IPS DF 6.9 (cell line): ENCODE measurements at places on chromosomes 16 and 17.

- DNase-seq: no peak
These were observed 242.4 kb downstream of the C16orf95 start for GRCh38 chr16:87074641-87075318.

DNA sequence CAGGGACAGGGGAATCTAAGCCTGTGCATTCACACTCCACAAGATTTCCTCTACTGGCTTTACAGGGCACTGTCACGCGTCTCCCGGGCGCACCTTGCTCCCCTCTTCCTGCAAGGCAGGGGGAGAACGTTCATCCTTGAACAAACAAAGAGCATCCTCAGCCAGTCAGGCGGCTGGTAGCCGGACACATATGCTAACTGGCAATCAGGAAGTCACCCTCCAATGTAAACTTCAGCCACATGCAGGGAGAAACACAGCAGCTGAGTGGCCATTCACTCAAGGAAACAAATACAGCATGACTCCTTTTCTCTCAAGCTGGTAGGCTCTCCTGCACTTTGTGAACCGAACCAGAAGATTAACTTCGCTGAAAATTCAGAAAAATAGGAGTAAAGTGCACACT, 10.8 kb upstream of the HSBP1 start:
- no peak for DNase-seq

DNA sequence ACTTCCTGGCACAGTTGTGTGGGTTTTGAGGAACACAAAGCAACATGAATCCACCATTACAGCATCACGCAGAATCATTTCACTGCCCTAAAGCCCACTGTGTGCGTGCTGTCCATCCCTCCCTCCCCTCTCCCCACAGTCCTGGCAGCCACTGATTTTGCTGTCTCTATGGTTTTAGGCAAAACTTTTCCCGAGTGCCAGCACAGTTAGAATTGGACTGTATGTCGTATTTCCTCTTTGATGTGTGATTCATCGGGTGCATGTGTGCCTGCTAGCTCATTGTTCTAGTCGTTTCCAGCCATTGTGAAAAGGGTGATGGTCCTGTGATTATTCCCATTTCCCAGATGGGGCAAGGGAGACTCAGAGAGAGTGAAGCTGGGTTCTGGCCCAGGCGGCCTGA, 12.7 kb downstream of the KLHL36 start:
- no peak for DNase-seq

DNA sequence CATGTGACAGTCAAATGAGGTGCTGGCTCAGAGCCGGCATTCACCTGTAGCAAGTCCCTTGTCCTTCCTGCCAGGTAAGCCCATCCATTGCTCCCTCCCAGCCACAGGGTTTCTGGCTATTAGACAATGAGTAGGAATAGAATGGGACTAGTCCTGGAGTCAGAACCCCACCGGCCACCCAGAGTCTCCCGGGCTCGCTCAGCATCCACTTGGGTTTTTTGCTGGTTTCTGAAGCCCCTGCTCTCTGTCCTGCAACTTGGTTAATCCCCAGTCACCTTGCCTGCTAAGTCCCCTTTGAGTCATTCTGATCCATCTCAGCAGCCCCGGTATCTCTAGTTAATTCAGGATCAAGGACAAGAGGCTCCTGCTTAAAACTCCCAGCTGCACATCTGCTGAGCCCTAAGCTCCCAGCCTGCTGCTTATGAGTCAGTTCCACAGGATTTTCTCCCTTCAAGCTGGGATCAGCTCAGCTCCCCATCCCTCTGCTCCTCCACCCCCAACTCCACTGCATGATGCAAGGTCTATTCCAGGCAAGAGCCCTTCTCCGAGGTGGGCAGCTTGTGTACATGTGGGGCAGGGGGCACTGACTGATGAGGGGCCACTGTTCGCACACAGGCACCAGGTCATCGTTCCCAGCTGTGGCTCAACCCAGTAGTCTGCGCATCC, 19.9 kb upstream of the MRPS23 start:
- DNase-seq: no peak

DNA sequence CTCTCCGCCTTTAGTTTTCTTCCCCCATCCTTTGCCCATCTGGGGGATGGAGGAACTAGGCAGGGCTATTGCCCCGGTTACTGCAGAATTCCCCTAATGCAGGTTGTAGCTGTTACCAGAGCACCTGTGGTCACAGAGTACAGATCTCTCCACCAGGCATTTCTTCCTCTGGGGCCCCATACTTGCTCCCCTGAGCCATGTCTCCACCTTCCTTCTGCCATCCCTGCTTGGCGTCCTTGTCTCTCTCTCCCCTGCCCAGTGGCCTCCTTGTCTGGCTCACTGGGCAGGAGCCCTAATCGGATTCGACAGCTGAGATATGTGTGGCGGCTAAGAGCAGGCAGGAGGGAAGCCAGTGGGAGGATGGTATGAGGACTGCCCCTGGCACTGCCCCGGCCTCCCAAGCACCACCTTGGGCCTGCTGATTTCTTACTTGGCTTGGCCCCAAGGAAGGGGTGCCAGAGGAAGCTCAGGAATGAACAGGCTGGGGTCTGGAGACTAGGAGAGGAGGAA, 2.0 kb downstream of the RARA start:
- no peak for DNase-seq

DNA sequence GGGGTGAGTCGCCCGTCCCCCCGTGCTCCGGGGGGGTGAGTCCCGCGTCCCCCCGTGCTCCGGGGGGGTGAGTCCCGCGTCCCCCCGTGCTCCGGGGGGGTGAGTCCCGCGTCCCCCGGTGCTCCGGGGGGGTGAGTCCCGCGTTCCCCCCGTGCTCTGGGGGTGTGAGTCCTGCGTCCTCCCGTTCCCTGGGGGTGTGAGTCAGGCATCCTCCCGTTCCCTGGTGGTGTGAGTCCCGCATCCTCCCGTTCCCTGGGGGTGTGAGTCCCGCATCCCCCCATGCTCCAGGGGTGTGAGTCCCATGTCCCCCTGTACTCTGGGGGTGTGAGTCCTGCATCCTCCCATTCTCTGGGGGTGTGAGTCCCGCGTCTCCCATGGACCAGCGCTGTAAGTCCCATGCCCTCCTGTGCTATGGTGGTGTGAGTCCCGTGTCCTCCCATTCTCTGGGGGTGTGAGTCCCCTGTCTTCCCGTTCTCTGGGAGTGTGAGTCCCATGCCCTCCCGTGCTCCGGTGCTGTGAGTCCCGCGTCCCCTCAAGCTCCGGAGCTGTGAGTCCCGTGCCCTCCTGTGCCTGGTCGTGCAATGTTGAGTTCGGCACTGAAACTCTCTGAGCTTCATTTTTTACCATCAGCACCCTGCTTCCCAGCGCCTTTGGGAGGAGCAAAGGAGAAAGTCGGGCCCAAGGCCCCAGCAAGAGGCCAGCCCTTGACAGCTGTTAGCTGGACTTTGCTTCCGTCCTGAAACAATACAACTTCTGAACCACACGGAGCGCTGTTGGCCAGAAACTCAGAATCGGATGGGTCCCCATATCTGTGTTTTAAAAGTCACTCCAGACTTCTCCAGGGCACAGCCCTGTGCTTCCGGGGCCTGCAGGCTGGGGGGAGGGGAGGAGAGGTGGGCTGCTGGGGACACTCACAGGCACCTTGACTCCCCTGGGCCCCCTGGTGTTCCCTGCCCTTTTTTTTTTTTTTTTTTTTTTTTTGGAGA, 11.5 kb upstream of the ZC3H18 start:
- DNase-seq: no peak

DNA sequence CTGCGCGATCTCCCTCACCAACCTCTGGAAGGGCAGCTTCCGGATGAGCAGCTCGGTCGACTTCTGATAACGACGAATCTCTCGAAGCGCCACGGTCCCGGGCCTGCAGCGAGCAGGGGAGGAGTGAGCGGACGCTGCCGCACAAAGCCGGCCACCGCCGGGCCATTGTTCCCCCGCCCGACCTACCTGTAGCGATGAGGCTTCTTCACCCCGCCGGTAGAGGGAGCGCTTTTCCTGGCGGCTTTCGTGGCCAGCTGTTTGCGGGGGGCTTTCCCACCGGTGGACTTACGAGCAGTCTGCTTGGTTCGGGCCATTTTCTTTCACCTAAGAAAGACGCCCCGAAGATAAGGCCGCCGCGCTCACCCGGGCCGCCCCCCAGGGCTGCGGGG, 5.8 kb upstream of the UNK start:
- DNase-seq: no peak

DNA sequence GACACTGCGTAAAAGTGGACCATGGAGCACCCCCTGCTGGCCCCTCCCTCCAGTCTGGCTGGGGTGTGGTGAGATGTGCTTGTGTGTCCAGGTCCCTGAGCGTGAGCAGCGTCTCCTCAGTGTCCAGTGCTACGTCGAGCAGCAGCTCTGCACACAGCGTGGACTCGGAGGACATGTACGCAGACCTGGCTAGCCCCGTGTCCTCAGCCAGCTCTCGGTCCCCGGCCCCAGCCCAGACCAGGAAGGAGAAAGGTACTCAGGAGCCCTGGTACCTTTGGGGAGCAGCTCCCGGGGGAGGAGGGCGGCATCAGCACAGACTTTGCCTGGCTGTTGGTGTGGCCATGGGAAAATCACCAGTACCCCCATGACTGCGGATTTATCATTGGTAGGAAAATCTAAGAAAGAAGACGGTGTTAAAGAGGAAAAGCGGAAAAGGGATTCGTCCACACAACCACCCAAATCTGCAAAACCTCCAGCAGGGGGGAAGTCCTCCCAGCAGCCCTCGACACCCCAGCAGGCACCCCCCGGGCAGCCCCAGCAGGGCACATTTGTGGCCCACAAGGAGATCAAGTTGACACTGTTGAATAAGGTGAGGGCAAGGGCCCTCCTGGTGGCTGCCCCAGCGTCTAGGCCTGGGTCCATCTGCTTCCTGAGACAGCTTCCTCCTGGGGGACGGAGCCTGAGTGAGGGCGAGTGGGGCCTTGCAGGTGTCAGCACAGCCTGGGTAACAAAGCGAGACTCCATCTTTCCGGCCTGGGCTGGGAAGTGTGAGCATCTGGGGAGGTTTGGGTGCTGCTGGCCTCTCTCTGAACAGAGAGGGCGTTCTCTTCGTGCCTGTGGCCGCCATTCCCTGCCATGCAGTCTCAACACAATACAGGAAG, 10.6 kb upstream of the IL17C start:
- no peak for DNase-seq

DNA sequence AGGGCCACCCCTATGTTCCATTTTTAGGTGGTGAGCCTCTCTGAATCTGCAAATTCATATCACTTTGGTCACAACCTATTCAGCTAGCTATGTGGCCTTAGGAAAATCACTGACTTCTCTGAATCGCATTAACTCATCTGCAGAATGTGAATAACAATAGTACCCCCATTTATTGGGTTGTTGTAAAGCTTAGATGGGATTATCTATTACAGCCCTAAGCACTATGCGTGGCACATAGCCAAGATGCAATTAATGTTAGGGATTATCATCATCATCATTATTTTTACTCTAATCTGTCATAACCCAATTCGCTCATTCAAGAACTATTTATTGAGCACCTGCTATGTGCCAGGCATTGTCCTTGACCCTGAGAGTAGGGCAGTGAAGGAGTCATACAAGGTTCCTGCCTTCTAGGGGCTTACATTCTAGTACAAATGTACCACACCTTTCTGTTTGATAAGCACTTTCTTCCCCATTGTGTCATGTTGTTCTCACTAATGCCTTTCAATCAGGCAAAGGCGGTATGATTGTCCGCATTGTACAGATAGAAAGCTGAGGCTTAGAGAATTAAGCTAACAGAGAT, 38.5 kb downstream of the CHD9 start:
- no peak for DNase-seq

- no peak for DNase-seq
These were observed 23.6 kb upstream of the SMURF2 start for GRCh38 chr17:64685705-64686104.

- DNase-seq: peak; percentile 88
These were observed at the start of gene SARM1 for GRCh38 chr17:28371245-28372202. SARM1 (plus strand) TSS chr17:28371694; CDS start chr17:28372033, 339 bp downstream.

DNA sequence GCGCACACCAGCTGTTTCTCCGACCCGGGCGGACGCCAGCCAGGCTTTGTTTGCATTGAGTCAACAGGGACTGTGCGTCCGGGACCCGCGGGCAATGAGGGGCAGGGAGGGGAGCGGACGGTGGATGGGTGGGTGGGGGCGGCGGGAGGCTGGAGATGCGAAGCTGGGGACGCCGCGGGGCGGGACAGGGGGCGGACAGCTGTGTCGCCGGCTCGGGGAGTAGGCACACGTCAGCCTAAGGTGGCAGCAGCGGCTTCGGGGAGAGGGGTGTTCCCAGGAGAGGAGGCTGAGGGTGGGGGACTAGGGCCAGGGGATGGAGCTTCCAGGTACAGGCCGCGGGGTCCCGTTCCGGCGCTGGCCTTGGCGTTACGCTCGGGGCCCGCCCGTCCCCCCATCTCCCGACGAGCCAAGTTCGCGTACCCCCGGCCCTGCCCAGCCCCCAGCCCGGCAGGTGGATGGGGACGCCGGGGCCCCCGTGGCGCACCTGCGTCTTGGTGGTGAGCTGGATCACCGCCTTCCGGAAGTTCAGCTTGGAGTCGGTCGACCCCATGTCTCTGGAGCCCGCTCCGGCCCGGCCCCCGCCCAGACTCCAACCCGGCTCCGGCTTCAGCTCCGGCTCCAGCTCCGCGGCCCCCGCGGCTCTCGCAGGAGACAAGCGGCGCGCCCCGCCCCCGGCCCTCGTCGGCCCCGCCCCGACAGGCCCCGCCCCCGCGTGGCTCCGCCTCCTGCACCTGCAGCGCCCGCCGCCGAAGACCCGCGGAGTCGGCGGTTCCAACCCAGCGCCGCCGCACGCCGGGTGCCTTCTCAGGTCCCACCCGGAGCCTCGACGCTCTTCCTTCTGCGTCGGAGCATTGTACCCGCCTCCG, at the start of gene HID1:
HID1 (minus strand) TSS at position 653 of the 866 bp plus-strand sequence; CDS start at position 550, 103 bp downstream.
- DNase-seq: no peak

- DNase-seq: no peak
These were observed 31.8 kb downstream of the UBN1 start for GRCh38 chr16:4879049-4879448.

GRCh38 chr17:2282297-2282873, 21.2 kb downstream of the SMG6 start:
- peak; percentile 25 for DNase-seq

DNA sequence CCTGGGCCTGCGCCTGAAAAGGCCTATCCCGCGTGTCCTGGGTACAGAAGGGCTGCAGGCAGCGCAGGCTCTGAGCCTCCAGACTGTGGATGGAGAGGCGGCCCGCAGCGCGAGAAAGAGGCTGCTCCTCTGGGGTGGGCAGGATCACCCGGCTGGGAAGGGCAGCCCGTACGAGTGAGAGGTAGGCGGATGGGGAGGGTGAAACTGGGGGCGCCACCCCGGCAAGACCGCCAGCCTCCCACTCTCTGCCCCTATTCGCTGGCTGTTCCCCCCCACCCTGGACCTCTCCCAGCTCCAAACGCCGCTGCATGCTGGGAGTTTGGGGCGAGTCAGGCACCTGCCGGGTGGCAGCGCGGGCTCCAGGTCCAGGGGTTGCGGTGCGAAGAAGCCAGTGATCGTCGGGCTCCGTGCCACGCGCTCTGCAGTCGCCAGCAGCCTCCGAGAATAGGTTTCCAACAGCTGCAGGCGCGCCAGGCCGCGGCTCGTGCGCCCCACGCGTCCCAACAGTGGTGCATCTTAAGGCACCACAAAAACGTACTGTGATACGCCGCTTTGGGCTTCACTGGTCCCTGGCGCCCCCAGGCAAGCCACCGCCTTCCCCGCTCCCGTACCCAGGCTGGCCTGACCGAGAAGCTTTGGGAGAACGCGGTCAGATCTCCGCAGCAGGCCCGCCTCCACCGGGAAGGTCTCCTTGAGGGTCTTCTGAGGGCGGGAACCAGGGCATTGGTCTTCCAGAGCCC, 1.1 kb downstream of the NOXO1 start:
- no peak for DNase-seq
